ENCODE measurements at places on chromosomes 11 and 22. TPM values are rescaled to one million over a fixed set of nuclear protein-coding genes. Genes with fewer than 3 reads are reported as not detected.

Gene CDKN1C
- total RNA-seq: 8.1 TPM

Gene MFRP
- total RNA-seq: 0.39 TPM

Gene RAB6A
- 182 TPM for total RNA-seq

Gene MAPK11
- 39.3 TPM for total RNA-seq

Gene TRPC6
- total RNA-seq: 1.2 TPM

Measured in glomerular endothelial cell (primary cell).